ENCODE measurements at places on chromosomes 12 and 14. TPM values are rescaled to one million over a fixed set of nuclear protein-coding genes. Genes with fewer than 3 reads are reported as not detected.

Gene ACOT2
- 0.66 TPM for polyA plus RNA-seq

Gene C12orf54
- polyA plus RNA-seq = not detected

Gene DIO3
- 49.2 TPM for polyA plus RNA-seq

Gene KNTC1
- 16.2 TPM for polyA plus RNA-seq

Gene SYT1
- polyA plus RNA-seq = 103 TPM

Gene TDRD9
- 25.6 TPM for polyA plus RNA-seq

Gene SPX
- polyA plus RNA-seq = not detected

Gene LRRC74A
- polyA plus RNA-seq = not detected

Gene CMKLR1
- polyA plus RNA-seq = 0.06 TPM

Gene OVCH1
- polyA plus RNA-seq = 0.83 TPM

Gene JPH4
- 76.9 TPM for polyA plus RNA-seq

Gene CACNA2D4
- not detected for polyA plus RNA-seq
